ENCODE measurements at places on chromosomes 4 and X.
A peak's percentile ranks its signal among the peaks of the same experiment; 100 is the strongest.

DNA sequence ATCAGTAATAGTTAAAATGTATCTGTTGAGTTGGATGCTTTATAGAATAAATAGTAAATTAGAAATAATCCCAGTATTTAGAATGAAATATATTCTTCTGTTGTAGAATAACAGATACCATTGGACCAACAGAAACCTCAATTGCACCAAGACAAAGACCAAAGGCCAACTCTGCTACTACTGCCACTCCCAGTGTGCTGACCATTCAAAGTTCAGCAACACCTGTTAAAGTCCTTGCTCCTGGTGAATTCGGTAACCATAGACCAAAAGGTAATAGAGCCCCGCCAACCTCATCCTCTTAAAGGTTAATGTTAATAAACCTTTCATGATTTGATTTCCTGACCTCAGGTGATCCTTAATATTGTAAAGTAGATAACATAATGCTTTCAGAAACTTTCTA is 73.8 kb downstream of the PAQR3 start:
- DNase-seq = no peak

DNA sequence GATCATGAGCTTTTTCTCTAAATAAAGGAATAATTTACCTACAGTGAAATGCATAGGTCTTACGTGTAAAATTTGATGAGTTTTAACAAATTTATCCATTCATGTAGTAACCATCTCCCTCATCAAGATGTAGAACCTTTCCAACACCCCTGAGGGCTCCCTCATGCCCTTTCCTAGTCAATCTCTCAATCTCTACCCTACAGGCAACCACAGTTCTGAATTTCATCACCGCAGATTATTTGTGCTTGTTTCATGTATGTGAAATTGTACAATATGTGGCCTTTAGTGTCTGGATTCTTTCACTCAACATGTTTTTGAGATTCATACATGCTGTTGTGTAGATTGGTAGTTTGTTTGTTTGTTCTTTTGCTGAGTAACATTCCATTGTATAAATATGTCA is 2.1 kb downstream of the VGLL1 start:
- DNase-seq = no peak

GRCh38 chrX:77076896-77077295 is 370.3 kb upstream of the FGF16 start:
- DNase-seq = no peak

DNA sequence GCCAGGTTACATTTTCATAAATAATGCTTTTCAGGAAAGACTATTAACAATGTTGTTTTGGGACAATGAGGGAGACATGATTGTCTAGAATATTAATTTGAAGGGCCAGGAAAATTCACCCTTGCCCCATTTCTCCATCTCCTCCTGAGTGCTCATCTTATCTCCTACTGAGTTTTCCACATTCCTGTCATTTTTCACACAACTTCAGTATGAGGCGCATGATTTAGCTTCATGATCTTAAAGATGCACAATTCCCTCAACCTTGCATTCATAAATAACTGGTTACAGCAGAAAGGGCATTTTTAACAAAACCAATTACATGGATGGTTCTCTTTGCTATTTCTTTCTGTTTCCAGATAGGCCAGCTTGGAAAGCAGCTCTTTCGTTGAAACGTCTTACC is 1699.2 kb upstream of the IGFBP7 start:
- no peak for DNase-seq

GRCh38 chr4:24645765-24646550 is 61.6 kb upstream of the DHX15 start:
- peak; percentile 24 for DNase-seq

DNA sequence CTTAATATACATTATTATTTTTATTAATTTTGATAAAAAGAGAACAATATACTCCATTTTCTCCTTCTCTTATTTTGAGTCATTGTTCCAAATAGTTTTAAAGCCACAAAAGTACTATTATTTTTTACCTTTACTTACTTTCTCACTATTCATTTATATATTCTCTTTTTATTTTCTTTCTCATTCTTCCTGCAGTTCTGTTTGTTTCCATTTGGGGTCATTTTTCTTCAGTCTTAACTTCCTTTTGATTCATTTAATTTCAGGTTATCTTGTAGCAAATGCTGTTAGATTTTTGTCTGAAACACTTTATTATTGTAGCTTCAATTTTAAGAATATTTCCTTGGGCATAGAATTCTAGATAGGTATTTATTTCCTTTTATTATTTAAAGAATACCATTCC is 438.6 kb upstream of the EPHA5 start:
- no peak for DNase-seq

DNA sequence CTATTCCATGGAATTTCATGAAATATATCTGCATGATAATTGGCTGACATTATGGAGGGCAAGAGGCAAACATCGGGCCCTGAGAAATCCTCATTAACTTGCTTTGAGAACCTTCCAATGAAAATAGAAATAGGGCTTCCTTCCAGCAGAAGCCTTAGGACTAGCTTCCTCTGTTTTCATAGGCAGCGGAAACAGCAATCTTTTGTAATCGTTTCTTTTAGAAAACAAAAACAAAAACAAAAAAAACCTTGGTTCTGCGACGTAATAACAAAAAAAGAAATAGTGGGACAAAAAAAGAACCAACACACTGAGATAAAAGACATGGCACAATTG is 62.9 kb downstream of the GEMIN8 start:
- DNase-seq = no peak

DNA sequence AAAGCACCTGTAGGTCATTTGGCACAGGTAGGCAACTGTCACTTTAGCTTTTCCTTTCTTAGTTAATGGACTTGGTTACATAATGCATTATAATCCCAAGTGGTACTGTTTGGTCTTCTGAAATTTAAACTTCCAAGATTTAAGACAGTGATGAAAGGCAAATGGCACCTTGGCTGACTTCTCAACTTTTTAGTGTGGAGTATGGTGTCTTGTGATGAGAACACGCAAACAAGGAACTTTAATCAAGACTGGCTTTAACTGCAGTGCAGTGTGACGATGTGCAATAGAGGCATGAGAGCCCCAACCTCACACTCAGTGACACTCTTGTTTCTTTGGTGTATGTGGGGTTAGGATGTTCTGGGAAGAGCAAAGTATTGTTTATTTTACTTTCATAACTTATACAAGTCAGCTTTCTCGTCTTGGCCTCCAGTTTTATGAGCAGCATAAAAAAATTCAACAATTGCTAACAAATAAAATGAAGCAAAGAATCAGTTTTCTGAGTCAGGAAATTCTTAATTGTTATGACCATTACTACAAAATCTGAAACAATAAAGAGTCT is 171.9 kb downstream of the MAD2L1 start:
- no peak for DNase-seq

DNA sequence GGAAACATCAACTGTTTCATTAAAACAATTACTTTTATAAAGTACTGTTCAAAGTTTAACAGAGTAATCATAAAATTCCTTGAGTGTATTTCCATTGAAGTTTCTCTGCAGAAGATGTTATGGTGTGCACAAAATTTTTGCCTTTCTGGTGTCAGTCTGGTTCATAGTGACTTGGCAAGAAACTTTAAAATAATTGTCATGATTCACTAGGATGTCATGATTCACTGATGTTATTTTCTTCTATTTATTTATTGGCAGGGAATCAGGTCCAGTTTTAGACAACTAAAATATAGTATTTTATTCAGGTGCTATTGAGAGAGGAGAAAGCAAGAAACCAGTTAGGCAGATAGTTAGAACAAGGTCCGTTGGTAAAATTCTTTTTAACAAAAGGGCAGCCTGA is 3.8 kb downstream of the UGT2A1 start:
- no peak for DNase-seq

DNA sequence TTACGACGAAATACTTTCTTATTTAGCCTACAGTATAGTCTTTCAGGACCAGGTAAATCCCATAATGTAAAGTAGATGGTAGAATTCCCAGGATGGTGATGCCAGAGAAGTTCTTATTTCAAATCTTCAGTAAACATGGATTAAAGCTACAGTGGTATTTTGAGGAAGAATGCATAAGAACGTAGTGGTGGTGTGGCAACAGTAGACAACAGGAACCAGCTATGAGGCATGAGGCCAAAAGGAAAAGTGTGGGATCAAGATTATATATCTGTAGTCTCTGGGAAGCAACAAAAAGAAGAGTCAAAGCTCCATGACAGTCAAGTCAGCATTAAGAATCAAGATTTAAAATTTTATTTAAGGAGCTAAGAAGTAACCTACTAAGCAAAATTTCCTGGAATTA is 60.2 kb downstream of the METTL14 start:
- no peak for DNase-seq

Data from adrenal gland (tissue), 19 donors.